Upper lobe of left lung (tissue), 6 donors: ENCODE measurements at places on chromosomes 7 and 10. TPM values are rescaled to one million over a fixed set of nuclear protein-coding genes. Genes with fewer than 3 reads are reported as not detected.

The DNAJC9 gene
- total RNA-seq = 10.1 TPM

The MYO3A gene
- 0.15 TPM for total RNA-seq

The OIT3 gene
- total RNA-seq = not detected

- H3K27me3 ChIP-seq = no peaks in the 10 kb centered on the region
- H3K4me1 ChIP-seq = peaks cover 31% of the 10 kb centered on the region
- no peak overlapping the region for H3K27ac ChIP-seq
- H3K36me3 ChIP-seq = no peaks in the 10 kb centered on the region
- H3K4me3 ChIP-seq = no peak overlapping the region
- no peak for DNase-seq
Observed at GRCh38 chr10:22690158-22690557, 24.2 kb downstream of the PIP4K2A start.

GRCh38 chr10:110404825-110405224 is 92.9 kb upstream of the DUSP5 start:
- H3K36me3 ChIP-seq = no peaks in the 10 kb centered on the region
- H3K4me3 ChIP-seq = no peak overlapping the region
- H3K27me3 ChIP-seq = no peaks in the 10 kb centered on the region
- H3K27ac ChIP-seq = no peak overlapping the region
- no peak for DNase-seq

DNA sequence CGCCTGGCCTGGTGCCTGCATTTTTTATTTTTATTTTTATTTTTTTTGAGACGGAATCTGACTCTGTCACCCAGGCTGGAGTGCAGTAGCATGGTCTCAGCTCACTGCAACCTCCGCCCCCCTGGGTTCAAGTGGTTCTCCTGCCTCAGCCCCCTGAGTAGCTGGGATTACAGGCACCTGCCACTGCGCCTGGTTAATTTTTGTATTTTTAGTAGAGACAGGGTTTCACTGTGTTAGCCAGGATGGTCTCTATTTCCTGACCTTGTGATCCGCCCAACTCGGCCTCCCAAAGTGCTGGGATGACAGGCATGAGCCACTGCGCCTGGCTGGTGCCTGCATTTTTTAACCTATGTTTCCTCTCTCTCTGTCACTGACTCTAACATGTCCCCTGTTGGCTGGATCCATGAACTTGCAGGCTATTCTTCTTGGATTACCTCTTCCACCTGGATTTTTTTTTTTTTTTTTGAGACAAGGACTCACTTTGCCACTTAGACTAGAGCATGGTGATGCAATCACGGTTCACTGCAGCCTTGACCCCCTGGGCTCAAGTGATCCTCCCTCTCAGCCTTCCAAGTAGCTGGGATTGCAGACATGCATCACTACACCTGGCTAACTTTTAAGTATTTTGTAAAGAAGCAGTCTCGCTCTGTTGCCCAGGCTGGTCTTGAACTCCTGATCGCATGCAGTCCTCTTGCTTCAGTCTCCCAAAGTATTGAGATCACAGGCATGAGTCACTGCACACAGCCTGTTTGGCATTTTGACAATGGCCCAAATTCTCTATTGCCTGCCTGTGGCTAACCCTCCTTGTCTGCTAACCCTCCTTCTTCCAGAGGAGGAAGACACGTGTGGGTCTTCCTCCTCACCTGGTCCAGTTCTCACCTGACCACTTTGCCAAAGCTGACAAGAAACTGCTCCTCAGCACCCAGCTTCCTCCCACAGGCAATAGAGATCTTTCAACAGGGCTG is 23.0 kb upstream of the PRPF18 start:
- H3K27me3 ChIP-seq = no peaks in the 10 kb centered on the region
- no peak overlapping the region for H3K4me3 ChIP-seq
- DNase-seq = no peak

DNA sequence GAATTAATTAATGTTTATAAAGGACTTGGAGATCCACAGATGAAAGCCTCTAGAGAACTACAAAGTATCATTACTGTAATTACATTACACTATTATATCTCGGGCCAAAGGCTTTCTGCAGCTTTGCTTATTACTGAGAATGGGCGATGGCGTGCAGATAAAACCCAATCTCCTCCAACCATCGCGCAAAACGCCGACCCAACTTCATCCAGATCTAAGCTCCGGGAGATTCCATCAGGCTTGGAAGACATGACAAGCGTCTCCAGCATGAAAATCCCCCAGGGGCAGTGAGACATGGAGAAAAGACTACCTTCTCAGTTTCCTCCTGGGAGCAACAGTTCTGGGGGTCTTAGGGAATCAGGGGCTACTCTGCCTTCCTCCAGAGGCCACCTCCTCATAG is 42.2 kb upstream of the CUX1 start:
- H3K4me1 ChIP-seq = no peaks in the 10 kb centered on the region
- H3K4me3 ChIP-seq = no peak overlapping the region
- no peaks in the 10 kb centered on the region for H3K36me3 ChIP-seq
- H3K27ac ChIP-seq = no peak overlapping the region
- DNase-seq = no peak
- no peaks in the 10 kb centered on the region for H3K27me3 ChIP-seq

- no peak overlapping the region for H3K27ac ChIP-seq
- H3K4me1 ChIP-seq = peaks cover 11% of the 10 kb centered on the region
- H3K27me3 ChIP-seq = peaks cover 22% of the 10 kb centered on the region
- H3K4me3 ChIP-seq = no peak overlapping the region
- DNase-seq = no peak
Observed at GRCh38 chr10:101768791-101769170, 7.1 kb downstream of the FGF8 start.

- no peak overlapping the region for H3K27ac ChIP-seq
- no peaks in the 10 kb centered on the region for H3K27me3 ChIP-seq
- no peak for DNase-seq
- H3K4me1 ChIP-seq = no peaks in the 10 kb centered on the region
Observed at GRCh38 chr7:65798111-65799075, 74.5 kb upstream of the VKORC1L1 start.

The STEAP1B gene
- total RNA-seq = not detected

The LIPJ gene
- total RNA-seq = not detected

The MYL10 gene
- not detected for total RNA-seq

DNA sequence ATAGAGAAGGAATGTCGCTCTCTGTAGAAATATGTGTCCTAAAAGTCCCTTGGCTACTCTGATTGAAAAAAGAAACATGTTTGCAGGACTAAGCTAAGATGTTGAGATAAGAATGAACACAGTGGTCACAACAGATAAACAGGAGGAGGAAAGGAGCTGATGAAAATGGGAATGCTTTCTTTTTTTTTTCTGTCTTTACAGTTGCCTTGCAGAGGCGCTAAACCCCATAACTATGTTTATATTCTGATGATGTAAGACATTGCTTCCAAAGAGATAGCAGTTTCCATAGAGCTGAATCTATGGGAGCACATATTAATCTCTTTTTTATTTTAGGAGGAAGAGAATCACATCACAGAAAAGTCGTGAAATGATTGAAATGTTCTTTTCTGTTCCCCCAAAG is 153.5 kb upstream of the LYZL1 start:
- H3K4me3 ChIP-seq = no peak overlapping the region
- no peak overlapping the region for H3K27ac ChIP-seq
- no peaks in the 10 kb centered on the region for H3K27me3 ChIP-seq
- H3K36me3 ChIP-seq = no peaks in the 10 kb centered on the region

GRCh38 chr10:49689882-49690510 is 10.5 kb downstream of the C10orf53 start:
- H3K27me3 ChIP-seq = no peaks in the 10 kb centered on the region
- H3K4me1 ChIP-seq = no peaks in the 10 kb centered on the region
- H3K36me3 ChIP-seq = no peaks in the 10 kb centered on the region
- no peak for DNase-seq
- H3K27ac ChIP-seq = no peak overlapping the region

The CTAGE4 gene
- total RNA-seq = 12.1 TPM

The EPO gene
- 0.20 TPM for total RNA-seq

GRCh38 chr10:70212879-70213278 is 20.4 kb downstream of the PPA1 start:
- DNase-seq = no peak
- H3K4me3 ChIP-seq = no peak overlapping the region
- no peaks in the 10 kb centered on the region for H3K4me1 ChIP-seq
- no peak overlapping the region for H3K27ac ChIP-seq

The TMEM176B gene
- 10.5 TPM for total RNA-seq

The FRG2B gene
- not detected for total RNA-seq

The LRWD1 gene
- total RNA-seq = 33.8 TPM

DNA sequence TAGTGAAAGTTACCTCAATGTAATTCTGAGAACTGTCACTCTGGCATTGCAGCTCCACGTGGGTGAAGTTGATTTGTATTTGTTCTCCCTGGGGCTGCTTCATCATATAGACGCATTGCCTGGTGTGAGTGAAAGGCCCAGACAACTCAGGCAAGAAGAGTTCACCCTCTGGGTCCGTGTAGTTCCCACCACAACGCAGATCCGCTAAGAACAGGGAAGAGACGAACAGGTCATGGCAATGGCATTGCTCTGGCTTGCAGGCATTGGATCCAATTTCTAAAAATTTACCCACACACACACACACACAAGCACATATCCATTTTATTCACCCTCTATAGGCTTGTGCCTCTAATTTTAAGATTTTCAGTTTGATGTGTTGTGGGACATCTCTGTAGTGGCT is 45.4 kb downstream of the CUBN start:
- H3K27ac ChIP-seq = no peak overlapping the region
- no peaks in the 10 kb centered on the region for H3K27me3 ChIP-seq
- no peak overlapping the region for H3K4me3 ChIP-seq
- H3K36me3 ChIP-seq = no peaks in the 10 kb centered on the region

The OPN4 gene
- total RNA-seq = not detected

The ZNF394 gene
- total RNA-seq = 186 TPM

The LLCFC1 gene
- not detected for total RNA-seq

GRCh38 chr7:24722386-24723177 is 34.7 kb downstream of the GSDME start:
- DNase-seq = no peak
- H3K4me1 ChIP-seq = no peaks in the 10 kb centered on the region
- no peak overlapping the region for H3K27ac ChIP-seq
- no peaks in the 10 kb centered on the region for H3K36me3 ChIP-seq
- H3K4me3 ChIP-seq = no peak overlapping the region

- no peaks in the 10 kb centered on the region for H3K27me3 ChIP-seq
- H3K4me1 ChIP-seq = peaks cover 14% of the 10 kb centered on the region
- no peak overlapping the region for H3K27ac ChIP-seq
Observed at GRCh38 chr10:99393036-99393435, 37.4 kb downstream of the GOT1 start.

The LHFPL3 gene
- not detected for total RNA-seq

The EIF5AL1 gene
- not detected for total RNA-seq

GRCh38 chr7:90432752-90433151 is 29.5 kb downstream of the CLDN12 start:
- no peaks in the 10 kb centered on the region for H3K4me1 ChIP-seq
- H3K4me3 ChIP-seq = no peak overlapping the region
- DNase-seq = no peak
- no peaks in the 10 kb centered on the region for H3K36me3 ChIP-seq
- H3K27ac ChIP-seq = no peak overlapping the region

GRCh38 chr7:5594616-5595544 is 171.2 kb upstream of the TNRC18 start:
- peak; percentile 88 for DNase-seq
- no peaks in the 10 kb centered on the region for H3K36me3 ChIP-seq
- peak overlapping the region; percentile 59 for H3K4me3 ChIP-seq
- peaks cover 60% of the 10 kb centered on the region for H3K4me1 ChIP-seq

DNA sequence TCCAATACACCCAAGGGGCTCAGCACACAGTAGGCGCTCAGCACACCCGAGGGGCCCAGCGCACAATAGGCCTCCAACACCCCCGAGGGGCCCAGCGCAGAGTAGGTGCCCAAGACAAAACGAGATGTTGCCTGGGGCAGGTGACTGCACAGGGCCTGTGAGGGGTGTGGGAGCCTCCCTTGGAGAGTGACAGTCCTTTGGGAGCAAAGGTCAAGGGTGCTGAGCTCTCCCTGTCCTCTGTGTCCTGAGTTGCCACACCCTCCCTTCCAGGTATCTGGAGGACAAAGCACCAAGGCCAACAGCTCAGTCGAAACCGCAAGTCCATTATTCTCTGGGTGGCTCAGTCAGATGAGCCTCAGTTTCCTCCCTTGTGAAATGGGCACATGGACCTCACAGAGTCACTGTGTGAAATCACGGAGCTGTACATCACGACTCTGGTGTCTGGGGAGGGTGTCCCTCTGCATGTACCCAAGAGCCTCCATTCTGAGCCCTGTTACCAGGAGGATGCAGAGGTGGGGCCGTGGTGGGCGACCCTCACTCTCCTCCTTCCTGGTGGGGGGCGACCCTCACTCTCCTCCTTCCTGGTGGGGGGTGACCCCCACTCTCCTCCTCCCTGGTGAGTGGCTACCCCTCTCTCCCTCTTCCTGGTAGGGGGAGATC is 81.3 kb downstream of the FOXL3 start:
- H3K27ac ChIP-seq = no peak overlapping the region
- no peaks in the 10 kb centered on the region for H3K36me3 ChIP-seq
- H3K4me1 ChIP-seq = peaks cover 9% of the 10 kb centered on the region
- H3K27me3 ChIP-seq = no peaks in the 10 kb centered on the region

- H3K4me1 ChIP-seq = peaks cover 15% of the 10 kb centered on the region
- H3K27me3 ChIP-seq = no peaks in the 10 kb centered on the region
- H3K27ac ChIP-seq = no peak overlapping the region
- no peak for DNase-seq
- H3K36me3 ChIP-seq = no peaks in the 10 kb centered on the region
Observed at GRCh38 chr10:84195044-84195830, 900 bp downstream of the CDHR1 start.

- H3K36me3 ChIP-seq = no peaks in the 10 kb centered on the region
- no peaks in the 10 kb centered on the region for H3K4me1 ChIP-seq
- no peaks in the 10 kb centered on the region for H3K27me3 ChIP-seq
- H3K4me3 ChIP-seq = no peak overlapping the region
- DNase-seq = no peak
Observed at GRCh38 chr10:72508033-72508432, 117.8 kb downstream of the MICU1 start.

The AKR1E2 gene
- 7.8 TPM for total RNA-seq

DNA sequence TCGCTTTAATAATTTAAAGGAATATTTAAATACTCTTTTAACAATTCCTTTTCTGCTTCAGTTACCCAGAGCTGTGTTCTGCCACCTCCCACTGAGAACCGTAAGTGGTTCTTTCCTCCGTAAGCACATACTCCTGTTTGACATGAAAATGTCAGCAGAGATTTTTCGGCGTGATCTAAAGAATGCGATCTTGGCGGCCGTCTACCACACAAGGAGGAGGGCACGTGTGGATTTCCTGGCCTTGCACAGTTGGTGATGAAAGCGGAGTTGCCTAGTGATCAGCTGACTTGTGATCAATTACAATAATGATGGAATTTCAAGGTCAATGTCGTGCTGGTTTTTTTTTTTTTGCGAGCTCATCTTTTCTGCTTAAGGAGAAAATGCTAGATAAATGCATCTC is 35.6 kb upstream of the INSIG1 start:
- no peak for DNase-seq
- no peaks in the 10 kb centered on the region for H3K4me1 ChIP-seq
- no peak overlapping the region for H3K4me3 ChIP-seq
- H3K27me3 ChIP-seq = no peaks in the 10 kb centered on the region
- H3K36me3 ChIP-seq = no peaks in the 10 kb centered on the region

The ZC3HAV1L gene
- total RNA-seq = 7.8 TPM

GRCh38 chr10:116774728-116775151 is 32.4 kb upstream of the HSPA12A start:
- H3K27ac ChIP-seq = no peak overlapping the region
- no peaks in the 10 kb centered on the region for H3K36me3 ChIP-seq
- H3K4me1 ChIP-seq = no peaks in the 10 kb centered on the region
- DNase-seq = no peak
- H3K27me3 ChIP-seq = no peaks in the 10 kb centered on the region
